ENCODE measurements at places on chromosomes 5 and 9.
A peak's percentile ranks its signal among the peaks of the same experiment; 100 is the strongest.

GRCh38 chr5:40689438-40689837, 9.7 kb downstream of the PTGER4 start:
- H3K36me3 ChIP-seq, result peaks cover 33% of the 10 kb centered on the region
- no peaks in the 10 kb centered on the region for H3K27me3 ChIP-seq
- DNase-seq, result no peak
- H3K4me3 ChIP-seq, result no peak overlapping the region
- H3K27ac ChIP-seq, result peak overlapping the region; percentile 67
- H3K4me1 ChIP-seq, result peaks cover 67% of the 10 kb centered on the region

- peaks cover 6% of the 10 kb centered on the region for H3K4me1 ChIP-seq
- peaks cover 8% of the 10 kb centered on the region for H3K27me3 ChIP-seq
- no peaks in the 10 kb centered on the region for H3K36me3 ChIP-seq
- H3K27ac ChIP-seq, result no peak overlapping the region
- H3K4me3 ChIP-seq, result no peak overlapping the region
- no peak for DNase-seq
Measured at GRCh38 chr9:105957830-105958229, 263.5 kb downstream of the TMEM38B start.

GRCh38 chr9:136544548-136544963, 1.3 kb downstream of the NOTCH1 start:
- DNase-seq, result peak; percentile 47
- H3K36me3 ChIP-seq, result peaks cover 21% of the 10 kb centered on the region
- H3K4me3 ChIP-seq, result peak overlapping the region; percentile 93
- no peaks in the 10 kb centered on the region for H3K27me3 ChIP-seq

DNA sequence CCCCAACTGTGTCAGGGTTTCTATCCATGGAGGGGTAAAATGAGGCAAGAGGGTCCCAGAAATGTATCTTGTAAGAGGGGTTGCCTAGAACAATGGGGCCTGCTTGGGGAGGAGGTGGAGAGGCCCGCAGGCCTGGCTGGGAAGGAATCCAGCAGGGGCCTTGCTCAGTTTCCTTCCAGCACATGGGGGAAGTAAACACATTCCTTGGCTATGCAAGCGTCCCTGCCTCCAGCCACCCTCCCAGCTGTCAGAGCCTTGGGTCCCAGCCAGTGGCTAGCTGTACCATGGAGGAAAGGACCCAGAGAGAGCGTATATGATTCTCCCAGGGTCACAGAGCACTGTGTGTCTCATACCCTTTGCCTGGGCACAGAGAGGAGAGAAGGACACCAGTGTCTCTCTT, 71.1 kb upstream of the IL17B start:
- no peaks in the 10 kb centered on the region for H3K4me1 ChIP-seq
- peaks cover 10% of the 10 kb centered on the region for H3K27me3 ChIP-seq
- H3K27ac ChIP-seq, result no peak overlapping the region

DNA sequence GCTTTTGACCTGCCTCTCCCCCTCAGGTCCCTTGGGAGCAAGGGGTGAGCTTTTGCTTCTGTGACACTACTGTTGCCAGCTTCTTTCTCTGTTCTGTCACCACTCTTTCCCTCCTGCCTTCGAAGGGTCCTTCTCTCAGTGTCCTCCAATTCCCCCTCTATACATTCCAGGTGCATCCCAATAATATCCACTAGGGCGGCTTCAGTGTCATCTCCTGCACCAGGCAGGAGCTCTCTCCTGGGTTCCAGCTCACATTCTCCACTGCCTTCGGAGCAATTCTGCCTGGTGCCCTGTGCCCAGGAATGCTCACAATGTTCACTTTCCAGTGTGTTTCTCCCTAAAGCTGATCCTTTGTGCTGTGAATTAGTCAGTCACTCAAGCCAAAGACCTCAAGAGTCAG, 83.9 kb upstream of the CXCL14 start:
- no peaks in the 10 kb centered on the region for H3K4me1 ChIP-seq
- H3K27ac ChIP-seq, result no peak overlapping the region
- no peak overlapping the region for H3K4me3 ChIP-seq
- H3K27me3 ChIP-seq, result no peaks in the 10 kb centered on the region

DNA sequence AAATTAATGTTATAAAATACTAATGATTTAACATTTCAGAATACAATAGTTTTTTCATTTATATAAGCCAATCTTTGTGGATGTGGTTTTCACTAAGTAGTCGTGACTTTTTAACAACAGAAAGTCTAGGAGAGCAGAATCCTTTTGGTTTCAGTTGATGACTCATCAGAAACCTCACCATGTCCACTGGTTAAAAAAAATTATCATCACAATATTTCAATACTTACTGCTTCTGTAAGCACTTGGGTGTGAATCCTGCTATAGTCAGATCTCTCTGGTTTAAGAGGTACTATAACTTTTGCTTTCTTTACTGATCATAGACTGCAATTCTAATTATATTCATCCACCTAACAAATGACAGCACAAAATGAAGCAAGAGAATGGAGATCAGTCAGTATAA, 77.2 kb downstream of the MRPS30 start:
- H3K4me1 ChIP-seq, result no peaks in the 10 kb centered on the region
- H3K27me3 ChIP-seq, result no peaks in the 10 kb centered on the region
- no peak for DNase-seq
- no peak overlapping the region for H3K27ac ChIP-seq

- peak overlapping the region; percentile 76 for H3K27ac ChIP-seq
- peak overlapping the region; percentile 77 for H3K4me3 ChIP-seq
- peaks cover 69% of the 10 kb centered on the region for H3K4me1 ChIP-seq
- H3K27me3 ChIP-seq, result no peaks in the 10 kb centered on the region
- peaks cover 61% of the 10 kb centered on the region for H3K36me3 ChIP-seq
Measured at GRCh38 chr9:91346644-91347043, 15.1 kb downstream of the AUH start.

- peak overlapping the region; percentile 67 for H3K4me3 ChIP-seq
- peak overlapping the region; percentile 75 for H3K27ac ChIP-seq
- peaks cover 51% of the 10 kb centered on the region for H3K36me3 ChIP-seq
Measured at GRCh38 chr9:68933434-68934328, 80.2 kb downstream of the PRKACG start.

- H3K27me3 ChIP-seq, result no peaks in the 10 kb centered on the region
- H3K4me1 ChIP-seq, result no peaks in the 10 kb centered on the region
- no peaks in the 10 kb centered on the region for H3K36me3 ChIP-seq
- DNase-seq, result no peak
- no peak overlapping the region for H3K27ac ChIP-seq
Measured at GRCh38 chr5:7245121-7245651, 150.8 kb upstream of the ADCY2 start.

- no peaks in the 10 kb centered on the region for H3K27me3 ChIP-seq
- H3K36me3 ChIP-seq, result peaks cover 8% of the 10 kb centered on the region
- no peak overlapping the region for H3K4me3 ChIP-seq
- no peak overlapping the region for H3K27ac ChIP-seq
- H3K4me1 ChIP-seq, result peaks cover 34% of the 10 kb centered on the region
- DNase-seq, result no peak
Measured at GRCh38 chr9:6938873-6939272, 181.1 kb downstream of the KDM4C start.
